ENCODE measurements at places on chromosomes 4 and X.

DNA sequence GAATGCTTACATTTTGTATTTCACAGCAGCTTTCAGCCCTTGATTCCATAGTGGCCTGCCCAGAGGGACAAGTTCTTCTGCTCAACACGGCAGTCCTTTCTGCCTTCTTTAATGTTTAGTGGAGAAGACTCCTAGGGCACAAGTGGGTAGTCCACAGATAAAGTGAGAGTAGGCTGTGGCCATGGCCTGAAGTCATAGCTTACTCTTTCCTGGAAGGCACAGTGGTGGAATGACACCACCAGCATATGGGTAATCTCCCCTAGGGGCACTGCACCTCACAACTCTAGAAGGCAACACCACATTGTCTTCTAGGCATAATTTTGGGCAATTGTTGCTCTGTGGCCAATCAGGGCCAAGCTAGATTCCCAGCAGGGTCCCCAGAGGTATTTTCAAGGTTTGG, 155.4 kb upstream of the MAMLD1 start:
- DNase-seq, result no peak

DNA sequence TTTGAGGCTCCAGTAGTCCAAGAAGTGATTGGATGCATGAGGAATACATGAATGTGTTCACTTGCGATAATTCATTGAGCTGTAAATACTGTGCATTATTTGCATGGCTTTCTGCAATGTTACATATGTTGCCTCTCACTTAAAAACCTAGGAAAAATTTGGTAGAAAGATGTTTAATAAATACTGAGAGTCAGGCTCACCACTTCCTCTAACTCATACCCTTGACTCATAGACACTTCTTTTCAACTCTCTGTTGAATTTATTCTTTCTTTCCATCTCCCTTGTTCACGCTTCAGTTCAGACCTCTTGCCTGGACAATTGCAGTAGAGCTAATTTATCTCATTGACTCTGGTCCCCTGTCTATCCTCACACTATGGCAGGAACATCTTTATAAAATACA, 35.8 kb upstream of the LEF1 start:
- DNase-seq, result peak; percentile 50

GRCh38 chr4:13940921-13941320, 313.4 kb upstream of the BOD1L1 start:
- no peak for DNase-seq

GRCh38 chr4:37837446-37837845, 11.0 kb downstream of the PGM2 start:
- peak; percentile 91 for DNase-seq

- no peak for DNase-seq
These were observed 95.2 kb downstream of the SHROOM4 start for GRCh38 chrX:50718776-50719175.

DNA sequence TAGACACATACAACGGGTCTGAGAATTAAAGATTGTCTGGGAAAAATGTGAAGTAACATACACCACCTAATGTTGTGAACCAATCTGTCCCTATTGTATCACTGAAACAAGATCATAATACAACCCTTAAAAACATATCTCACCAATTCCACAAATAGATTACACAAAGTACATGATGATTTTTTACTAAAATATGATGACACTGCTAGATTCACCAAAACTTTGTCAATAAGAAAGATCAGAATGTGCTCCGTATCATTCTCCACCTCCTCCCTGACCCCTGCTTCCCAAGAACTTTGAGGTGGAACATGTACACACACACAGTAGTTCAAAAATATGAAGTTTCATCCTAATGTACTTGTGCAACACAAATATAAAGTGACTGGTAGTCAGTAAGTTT, 862.0 kb downstream of the PCDH18 start:
- no peak for DNase-seq
